ENCODE measurements at places on chromosomes 12 and 14. TPM values are rescaled to one million over a fixed set of nuclear protein-coding genes. Genes with fewer than 3 reads are reported as not detected.

TMPRSS12 gene
- not detected for total RNA-seq

DNA sequence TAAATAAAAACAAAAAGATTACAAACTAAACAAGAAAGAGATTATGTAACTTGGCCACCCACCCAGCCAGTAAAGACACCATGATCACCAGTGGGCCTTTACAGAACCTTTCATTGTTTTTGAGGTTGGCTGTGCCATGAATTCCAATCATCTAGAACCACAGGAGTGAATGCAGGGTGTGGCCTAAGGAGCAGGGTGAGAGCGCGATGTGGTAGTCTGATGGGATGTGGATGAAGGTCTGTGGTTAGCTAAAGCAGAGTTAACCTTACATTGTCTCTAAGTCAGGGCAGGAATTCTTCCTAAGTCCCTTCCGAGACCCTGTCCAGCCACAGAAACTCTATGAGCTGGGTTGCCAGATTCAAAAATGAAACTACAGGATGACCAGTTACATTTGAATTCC is 54.0 kb upstream of the CDKN3 start:
- no peak for DNase-seq

GRCh38 chr14:81471062-81471461 is 62.6 kb downstream of the SEL1L start:
- DNase-seq: no peak

- peak; percentile 88 for DNase-seq
Measured at GRCh38 chr14:102774391-102775153, 2.7 kb upstream of the TRAF3 start.
